GM18507 (cell line): ENCODE measurements at places on chromosomes 5 and 9.

- DNase-seq = no peak
Observed at GRCh38 chr5:146009020-146009419, 72.6 kb downstream of the SH3RF2 start.

GRCh38 chr9:136531904-136532798 lies 13.7 kb downstream of the NOTCH1 start:
- no peak for DNase-seq

GRCh38 chr9:133258061-133259015 lies 16.7 kb downstream of the ABO start:
- DNase-seq = no peak

DNA sequence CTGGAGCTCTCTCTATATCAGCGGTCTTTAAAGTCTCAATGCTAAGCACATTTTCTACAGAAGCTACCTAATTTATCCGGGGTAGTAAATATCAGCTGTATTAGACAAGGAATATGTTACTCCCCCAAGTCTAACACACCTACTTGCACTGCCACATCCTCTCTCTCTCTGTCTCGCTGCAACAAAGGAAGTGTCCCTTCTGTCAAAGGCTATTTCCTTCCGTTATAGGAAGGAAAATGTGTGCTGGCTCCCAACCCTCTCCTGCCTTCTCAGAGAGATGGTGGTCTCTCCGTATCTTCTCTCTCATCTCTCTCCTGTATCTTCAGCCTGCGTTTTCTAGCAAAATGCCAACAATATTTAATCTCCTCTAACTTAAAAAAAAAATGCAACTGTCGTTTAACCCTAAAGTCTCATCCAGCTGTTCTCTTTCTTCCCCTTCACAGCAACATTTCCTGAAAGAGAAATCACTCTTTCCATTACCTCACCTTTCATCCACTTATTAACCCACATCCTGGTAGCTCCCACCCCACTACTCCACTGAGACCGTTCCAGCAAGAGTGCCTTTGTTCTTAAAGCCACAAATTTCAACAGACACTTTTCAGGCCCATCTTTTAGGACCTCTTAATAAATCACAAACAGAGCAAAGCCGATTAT lies 2.3 kb downstream of the TTF1 start:
- DNase-seq = no peak

DNA sequence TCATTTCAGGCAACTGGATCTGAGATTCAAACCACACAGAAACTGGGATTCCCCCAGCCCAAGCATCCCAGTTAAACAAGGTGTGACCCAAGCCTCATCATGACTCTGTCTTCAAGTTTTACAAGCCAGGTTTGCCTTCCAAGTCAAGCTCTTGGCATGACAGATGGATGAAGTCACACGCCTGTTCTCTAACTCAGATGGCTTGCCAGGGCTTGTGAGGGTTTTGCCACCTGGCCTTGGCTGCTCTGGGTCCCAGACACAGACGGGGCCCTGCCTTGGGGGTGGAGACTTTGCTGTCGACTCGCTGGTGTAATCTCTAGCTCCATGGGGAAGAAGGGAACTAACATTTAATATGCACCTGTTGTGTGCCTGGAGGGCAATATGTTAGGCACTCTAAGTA lies 95.8 kb upstream of the RARS1 start:
- DNase-seq = no peak

GRCh38 chr9:35847792-35848572 lies 19.0 kb downstream of the TMEM8B start:
- DNase-seq = peak; percentile 42

- DNase-seq = no peak
Observed at GRCh38 chr5:126656401-126657007, 55.8 kb downstream of the PHAX start.

DNA sequence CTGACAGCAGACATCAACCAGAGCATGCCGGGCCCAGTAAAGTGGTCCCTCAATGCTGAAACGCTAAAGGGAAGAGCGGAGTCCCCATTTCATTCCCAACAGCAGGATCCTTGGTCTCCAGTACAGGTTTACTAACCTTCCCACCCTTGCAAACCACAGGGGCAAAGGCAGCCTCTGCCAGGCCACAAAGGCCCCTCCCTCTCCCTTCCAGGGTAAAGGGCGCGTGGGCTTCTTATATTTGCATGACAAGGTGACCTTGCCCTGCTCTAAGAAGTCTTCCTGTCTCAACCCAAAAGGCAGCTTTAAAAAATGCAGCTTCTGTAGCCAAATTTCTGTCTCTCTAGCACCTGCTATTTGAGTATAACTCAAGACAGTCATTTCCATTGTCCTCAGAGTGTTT lies 131.5 kb upstream of the PTCH1 start:
- DNase-seq = no peak

GRCh38 chr9:132369421-132369820 lies 14.6 kb upstream of the SETX start:
- DNase-seq = no peak

- no peak for DNase-seq
Observed at GRCh38 chr5:98783051-98783649, 9.7 kb downstream of the RGMB start.

DNA sequence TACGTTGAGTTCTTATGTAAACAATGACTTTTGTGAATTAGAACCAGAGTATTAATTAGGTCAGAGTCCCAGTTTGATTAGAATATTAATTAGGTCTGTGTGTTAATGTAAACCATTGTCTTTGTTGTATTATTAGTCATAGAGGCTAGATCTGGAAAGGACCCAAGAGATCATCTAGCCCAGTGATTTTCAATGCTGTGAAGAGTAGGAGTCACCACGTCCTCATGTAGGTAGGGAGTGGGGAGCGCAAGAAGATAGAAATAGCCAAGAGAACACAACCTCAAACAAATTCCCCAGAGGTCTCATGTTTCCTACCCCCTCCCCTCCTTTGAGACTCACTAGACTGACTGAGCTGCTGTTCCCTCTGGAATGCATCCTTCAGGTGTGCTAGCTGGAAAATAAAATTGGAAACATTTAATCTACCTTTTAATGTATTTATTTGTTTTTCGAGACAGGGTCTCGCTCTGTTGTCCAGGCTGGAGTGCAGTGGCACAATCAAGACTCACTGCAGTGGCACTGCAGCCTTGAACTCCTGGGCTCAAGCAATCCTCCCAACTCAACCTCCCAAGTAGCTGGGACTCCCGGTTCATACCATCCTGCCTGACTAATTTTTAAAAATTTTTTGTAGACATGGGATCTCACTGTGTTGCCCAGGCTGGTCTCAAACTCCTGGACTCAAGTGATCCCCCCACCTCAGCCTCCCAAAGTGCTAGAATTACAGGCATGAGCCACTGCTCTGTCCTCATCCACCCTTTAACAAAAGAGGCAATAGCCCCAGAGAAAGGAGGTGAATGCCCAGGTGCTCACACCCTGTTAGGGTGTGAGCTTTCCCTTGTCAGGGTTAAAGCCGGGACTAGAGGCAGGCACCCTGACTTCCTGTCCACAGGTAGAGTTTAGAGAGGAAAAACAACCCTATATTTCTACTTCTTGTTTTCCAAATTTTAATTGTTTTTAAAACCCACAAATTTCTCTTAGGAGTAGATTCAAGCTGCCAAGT lies 92.9 kb downstream of the INIP start:
- no peak for DNase-seq

GRCh38 chr5:79074641-79075040 lies 5.1 kb downstream of the BHMT2 start:
- DNase-seq = no peak

DNA sequence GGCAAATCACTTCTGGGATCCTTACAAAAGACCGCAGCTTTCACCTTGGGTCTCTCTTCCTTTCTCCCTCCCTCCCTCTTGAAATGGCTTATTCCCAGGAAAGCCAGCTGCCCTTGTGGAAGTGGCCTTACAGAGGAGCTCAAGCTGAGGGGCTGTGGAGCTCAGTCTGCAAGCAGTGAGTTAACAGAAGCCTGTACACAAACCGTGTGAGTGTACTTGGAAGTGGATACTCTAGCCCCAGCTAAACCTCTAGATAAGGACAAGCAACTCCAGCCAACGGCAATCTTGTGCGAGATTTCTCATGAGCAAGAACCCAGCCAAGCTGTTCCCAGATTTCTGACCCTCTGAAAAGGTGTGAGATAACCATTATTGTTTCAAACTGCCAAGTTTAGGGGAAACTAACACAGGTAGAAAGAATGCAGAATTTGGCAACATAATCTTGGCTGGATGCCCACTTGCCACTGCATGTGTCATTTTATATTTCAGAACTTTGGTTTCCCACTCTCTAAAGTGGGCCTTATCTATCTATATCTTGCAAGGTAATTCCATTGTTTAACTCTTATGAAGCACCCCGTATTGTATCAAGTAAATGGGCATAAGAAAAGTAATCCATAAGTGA lies 85.6 kb downstream of the CDH18 start:
- no peak for DNase-seq

- DNase-seq = no peak
Observed at GRCh38 chr5:98282521-98282920, 490.9 kb upstream of the RGMB start.

GRCh38 chr9:133880851-133881661 lies 111.1 kb downstream of the VAV2 start:
- DNase-seq = no peak

DNA sequence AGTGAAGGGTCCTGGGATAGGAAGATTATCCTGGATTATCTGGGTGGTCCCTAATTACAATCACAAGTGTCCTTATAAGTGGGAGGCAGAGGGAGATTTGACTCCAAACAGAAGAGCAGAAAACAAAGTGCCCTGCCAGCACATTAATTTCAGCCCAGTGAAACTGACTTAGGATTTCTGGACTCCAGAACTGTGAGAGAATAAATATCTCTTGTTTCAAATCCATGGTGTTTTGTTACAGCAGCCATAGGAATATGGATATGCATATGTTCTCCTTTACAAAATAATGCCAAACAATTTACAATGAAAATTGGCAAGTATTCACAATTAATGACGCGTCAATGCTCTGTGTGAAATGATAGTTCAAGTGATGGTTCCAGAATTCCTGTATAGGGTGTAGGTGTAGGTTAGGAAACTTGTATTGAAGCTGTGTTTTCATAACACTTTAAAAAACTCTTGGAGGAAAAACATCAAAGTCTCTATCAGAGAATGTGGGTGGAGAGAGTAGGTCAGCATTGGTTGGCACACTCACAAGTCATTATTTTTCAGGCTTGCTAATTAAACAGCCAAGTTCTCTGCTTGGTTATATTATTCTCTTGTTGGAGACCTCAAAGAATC lies 19.9 kb upstream of the PLPP1 start:
- no peak for DNase-seq

DNA sequence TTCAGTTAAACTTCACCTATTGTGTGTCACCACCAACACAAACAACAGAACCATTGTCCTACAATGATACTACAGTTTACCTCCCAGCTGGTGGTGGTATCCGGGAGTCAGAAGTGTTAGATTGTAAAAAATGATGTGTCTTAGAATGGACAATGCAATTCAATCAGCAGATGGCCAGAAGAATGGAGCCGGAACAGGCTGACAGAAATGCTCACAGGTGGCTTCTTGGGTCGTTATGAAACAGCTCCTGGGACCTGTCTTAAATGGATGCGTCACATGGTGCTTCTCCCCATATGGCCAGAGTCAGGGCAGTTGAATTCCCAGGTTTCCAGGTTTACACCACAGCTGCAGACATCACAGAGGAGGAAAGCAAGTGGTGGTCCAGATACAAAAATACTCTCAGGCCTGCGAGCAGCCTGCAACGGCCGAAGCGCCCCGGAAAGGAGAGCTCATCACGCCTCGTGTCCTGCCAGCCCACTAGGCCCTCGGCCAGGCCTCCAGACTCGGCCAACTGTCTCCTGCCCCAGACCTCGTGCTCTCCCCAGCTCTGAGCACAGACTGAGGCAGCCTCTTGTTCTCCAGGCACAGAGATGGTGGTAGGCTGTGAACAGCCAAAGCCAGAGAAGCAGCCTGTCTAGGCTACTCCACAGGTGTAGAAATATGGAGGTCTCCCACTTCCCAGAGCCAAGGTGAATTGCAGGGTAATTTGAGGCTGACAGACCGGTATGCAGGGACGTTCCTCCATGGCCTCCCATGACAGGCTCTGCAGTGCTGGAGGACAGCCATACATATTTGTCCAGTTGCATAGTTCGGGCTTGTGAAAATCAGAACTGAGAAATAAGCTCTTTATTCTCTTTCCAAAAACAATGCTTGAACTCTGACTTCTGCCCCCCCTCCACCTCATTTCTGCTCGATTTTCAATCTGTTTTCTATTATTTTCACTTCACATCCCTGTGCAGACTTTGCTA lies 98.5 kb upstream of the SPATA31C2 start:
- no peak for DNase-seq

GRCh38 chr9:19748278-19749126 lies 40.3 kb downstream of the SLC24A2 start:
- no peak for DNase-seq

DNA sequence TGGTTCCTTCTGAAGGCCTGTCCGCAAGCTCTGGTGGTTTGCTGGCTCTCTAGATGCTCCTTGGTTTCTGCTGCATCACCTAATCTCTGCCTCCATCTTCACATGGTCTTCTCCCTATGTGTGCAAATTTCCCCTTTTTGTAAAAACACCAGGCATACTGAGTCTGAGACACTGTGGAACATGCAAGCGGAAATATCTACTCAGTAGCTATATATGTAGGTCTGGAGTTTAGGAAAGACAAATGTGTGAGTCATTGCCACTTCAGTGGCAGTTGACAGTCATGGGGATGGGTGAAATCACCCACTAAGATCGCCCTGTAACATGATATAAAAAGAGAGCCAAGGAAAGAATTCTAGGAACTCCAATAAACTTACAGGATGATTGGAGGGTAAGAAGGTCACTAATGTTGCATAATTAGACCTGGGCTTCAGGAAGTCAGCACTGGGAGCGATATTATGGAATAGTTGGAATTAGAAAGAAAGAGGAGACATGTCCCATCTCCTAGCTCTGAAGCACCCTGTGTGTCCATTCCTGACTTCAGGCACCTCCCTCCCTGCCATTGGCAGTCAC lies 22.7 kb upstream of the UBLCP1 start:
- DNase-seq = no peak

- no peak for DNase-seq
Observed at GRCh38 chr5:11496137-11496719, 408.0 kb downstream of the CTNND2 start.

GRCh38 chr5:133368916-133369783 lies 243.2 kb downstream of the FSTL4 start:
- no peak for DNase-seq

GRCh38 chr9:128107468-128108268 lies 19.9 kb downstream of the PTGES2 start:
- DNase-seq = no peak

GRCh38 chr9:20208961-20209371 lies 413.3 kb downstream of the MLLT3 start:
- no peak for DNase-seq

- DNase-seq = no peak
Observed at GRCh38 chr5:131067636-131068035, 97.4 kb downstream of the HINT1 start.

- DNase-seq = no peak
Observed at GRCh38 chr5:65121880-65122436, 353.2 kb downstream of the CWC27 start.
